ENCODE measurements at places on chromosomes 7 and 10.

DNA sequence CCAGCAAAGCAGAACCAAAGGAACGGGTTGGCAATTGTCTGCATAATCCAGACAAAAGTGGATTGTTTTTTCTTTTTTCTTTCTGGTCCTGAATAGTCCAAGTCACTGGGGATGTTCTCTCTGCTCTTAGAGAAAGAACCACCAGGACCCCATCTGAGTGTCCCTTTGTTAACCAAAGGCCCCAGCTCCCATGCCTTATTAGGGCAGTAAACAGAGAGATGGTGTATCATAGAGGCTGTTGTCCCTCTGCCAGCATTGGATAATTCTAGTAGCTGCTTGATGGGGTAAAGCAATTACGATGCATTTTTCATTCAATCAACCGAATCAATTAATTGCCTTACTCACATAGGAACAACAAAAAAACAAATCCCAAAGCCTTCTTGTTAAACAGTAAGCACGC is 213.0 kb downstream of the BUB3 start:
- DNase-seq = no peak

DNA sequence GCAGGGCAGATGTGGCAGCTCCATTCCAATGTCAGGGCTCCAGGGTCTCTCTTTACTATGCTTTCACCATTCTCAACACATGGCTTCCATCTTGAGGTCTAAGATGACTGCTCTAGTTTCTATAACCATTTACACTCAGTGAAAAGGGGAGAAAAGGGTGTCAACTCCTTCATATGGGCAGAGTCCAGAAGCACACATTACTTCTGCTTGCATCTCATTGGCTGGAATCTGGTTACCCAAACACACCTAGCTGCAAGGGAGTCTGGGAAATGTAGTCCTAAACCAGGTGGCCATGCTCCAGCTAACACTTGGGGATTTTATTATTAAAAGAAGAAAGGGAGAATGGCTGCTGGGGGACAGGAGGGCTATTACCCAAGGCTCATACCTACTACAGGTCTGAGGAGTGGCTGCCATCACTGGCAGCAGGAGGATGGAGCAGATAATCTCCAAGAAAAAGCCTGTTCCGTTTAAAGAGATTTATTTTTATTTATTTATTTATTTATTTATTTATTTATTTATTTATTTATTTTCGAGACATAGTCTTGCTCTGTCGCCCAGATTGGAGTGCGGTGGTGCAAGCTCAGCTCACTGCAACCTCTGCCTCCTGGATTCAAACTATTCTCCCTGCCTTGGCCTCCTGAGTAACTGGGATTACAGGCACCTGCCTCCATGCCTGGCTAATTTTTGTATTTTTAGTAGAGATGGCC is 29.1 kb upstream of the LBX1 start:
- peak; percentile 64 for DNase-seq

DNA sequence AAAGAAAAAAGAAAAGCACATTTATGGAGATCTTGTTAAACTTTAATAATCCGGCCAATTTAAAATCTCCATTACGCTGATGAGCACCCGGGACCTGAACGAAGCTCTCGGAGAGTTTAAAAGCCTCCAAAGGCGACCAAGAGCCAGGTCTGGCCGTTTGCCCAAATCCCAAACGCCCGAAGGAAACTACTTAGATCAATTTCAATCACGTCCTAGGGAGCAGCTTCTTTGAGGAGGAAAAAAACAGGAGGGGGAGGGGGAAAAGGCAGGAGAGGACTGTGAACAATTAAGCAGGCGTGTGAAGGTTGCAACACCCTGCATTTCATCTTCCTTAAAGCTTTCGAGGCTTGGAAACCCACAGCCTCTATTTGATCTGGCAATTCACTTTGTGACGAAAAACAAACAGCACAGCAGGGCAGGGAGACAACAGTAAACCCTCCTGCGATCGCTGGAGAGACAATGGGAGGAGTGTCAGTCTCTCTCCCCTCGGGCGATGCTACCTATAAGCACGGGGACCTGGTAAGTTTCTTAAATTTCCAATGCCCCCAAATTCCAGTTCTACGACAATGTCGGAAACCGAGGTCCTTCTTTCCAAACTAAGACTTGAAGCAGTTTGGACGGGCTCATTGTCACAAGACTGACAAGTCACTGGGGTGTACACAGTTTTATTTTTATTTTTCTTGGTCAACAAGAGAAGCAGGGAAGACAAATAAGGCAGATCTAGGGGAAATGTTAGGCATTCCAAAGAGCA is 1.2 kb downstream of the KLF6 start:
- peak; percentile 61 for DNase-seq

- no peak for DNase-seq
Measured at GRCh38 chr7:20861468-20861867, 74.8 kb upstream of the SP8 start.

DNA sequence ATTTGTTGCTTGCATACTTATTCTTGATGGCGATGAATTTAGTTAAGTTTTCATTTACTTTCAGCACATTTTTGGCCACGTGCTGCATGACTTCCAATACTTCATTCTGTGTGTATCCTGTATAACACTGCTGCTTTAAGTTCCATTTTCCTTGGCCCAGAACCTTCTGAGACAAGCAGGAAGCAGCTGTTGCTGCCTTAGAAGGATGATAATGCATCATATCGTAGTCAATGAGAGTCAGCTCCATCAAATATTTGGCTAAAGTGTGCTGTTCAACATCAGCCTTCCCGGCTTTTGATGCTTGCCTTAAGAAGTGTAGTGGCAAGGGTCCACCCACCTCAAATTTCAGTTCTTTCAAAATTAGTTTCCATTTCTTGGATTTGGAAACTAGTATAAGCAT is 59.2 kb upstream of the GLCCI1 start:
- DNase-seq = no peak

DNA sequence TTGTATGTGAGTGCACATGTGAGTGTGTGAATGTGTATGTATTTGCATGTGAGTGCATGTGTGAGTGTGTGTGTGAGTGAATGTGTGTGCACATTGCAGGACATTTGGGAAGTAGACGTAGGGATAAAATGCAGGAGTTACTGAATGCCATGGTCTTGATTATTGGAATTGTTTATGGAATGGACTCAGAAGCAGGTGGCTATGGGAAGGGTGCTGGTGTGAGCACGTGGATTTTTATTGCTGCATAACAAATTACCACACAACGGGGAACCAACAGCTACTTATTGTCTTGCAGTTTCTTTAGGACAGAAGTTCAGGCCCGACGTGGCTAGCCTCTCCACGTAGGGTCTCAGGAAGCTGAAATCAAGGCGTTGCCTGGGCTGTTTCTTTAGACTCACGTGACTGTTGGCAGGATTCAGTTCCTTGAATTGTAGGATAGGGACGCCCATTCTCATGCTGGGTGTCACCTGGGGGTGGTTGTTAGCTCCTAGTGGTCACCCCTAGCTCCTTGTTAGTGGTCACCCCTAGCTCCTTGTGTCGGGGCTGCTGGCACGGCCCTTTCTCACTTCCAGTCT is 48.3 kb upstream of the ZNF32 start:
- DNase-seq = no peak

GRCh38 chr10:65723525-65723924 is 1202.3 kb upstream of the LRRTM3 start:
- no peak for DNase-seq

DNA sequence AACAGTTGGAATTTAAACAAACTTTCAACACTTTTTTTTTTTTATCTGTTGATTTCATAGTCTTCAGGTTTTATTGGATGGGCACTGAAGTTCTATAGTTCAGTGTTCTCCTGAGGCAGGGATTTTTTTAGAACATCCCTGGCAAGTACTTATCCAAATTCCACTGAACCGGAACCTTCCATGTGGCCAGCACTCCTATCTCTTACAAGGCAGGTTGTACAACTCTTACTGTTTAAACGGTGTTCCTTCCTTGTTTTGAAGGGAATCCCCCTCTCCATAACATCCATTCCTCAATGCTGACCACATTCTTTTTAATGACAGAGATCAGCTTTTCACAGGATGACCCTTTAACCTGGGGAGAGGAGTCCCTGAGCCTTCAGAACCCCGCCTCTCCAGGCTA is 238.9 kb upstream of the CTBP2 start:
- no peak for DNase-seq

DNA sequence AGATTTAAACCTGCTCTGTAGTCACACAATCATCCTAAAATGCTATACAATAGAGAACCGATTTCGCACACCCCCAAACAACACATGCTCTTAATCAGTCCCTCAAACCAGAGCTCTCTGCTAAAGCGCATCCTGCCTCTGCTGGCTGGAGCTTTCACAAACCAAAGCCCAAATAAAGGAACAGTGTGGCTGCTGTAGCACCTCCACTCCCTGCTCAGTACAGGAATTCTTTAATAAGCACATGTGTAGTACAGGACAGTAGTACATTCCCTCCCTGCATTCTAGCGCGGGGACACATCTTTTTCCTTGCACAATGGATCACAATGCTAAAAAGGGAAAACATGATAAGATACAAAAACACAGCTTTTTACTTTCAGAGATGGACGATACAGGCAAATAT is 684.6 kb downstream of the MAGI2 start:
- DNase-seq = peak; percentile 75

DNA sequence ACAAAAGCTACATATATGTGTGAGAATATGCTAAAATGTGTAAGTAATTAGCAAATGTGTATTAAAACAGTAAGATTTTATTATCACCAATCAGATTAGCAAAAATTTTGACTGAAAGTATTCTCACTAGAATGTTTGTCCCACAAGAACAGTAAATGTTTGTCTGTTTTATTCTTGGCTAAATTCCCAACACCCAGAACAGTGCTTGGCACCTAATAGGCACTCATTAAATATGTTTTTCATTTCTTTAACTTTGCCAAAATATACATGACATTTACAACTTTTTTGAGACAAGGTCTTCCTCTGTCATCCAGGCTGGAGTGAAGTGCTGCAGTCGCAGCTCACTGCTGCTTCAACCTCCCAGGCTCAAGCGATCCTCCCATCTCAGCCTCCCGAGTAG is 143.6 kb downstream of the EBF3 start:
- no peak for DNase-seq

DNA sequence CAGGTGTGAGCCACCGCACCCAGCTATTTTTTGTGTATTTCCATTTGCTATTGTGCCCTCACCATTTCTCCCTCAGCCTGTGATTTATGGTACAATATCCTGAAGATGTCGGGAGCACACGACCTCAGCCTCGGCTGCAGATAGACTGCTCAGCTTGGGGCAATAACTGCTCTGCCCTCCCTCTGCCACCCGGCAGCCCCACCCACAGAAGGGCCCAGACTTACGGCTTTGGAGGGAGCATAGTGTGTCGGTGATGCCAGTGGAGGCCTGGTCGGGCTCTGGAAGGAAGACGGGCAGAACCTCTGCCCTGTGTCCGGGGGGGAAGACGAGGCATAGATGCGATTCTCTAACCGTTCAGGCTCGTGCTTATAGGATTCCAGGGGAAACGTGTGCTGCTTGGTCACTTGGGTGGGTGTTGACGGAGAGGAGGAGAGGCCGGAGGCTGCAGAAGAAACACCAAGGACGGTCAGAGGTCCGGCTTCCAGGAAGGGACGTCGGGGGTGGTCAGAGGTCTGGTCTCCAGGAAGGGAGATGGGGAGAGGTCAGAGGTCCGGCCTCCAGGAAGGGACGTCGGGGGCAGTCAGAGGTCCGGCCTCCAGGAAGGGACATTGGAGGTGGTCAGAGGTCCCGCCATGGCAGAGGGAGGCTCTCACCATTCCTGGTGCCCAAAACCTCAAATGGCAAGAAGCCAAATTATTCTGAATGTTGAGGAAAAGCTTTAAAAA is 155.7 kb upstream of the RHEB start:
- no peak for DNase-seq

GRCh38 chr10:80485946-80486764 is 32.0 kb downstream of the TSPAN14 start:
- DNase-seq = no peak

- DNase-seq = no peak
Measured at GRCh38 chr10:43160921-43161255, 22.6 kb downstream of the CSGALNACT2 start.

GRCh38 chr7:111975346-111975745 is 230.9 kb downstream of the DOCK4 start:
- DNase-seq = no peak

- no peak for DNase-seq
Measured at GRCh38 chr7:157271991-157272324, 64.8 kb upstream of the DNAJB6 start.

DNA sequence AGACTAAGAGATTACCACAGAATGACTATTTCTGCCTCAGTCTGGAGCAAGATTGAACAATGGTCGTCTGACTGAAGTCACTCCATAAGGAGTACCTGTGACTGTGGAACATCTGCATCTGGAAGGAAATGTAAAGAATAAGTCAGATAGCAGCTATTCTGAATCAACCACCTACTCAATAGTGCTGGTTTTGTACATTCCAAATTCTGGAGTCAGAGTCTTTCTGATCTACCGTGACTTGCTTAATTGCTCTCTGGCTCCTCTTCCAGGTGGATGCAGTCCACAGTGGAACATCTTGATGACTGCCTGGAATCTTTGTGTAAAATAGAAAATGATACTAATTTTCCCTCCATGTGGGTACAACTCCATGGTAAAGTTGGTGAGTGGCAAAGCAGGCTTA is 156.3 kb upstream of the SEMA3C start:
- no peak for DNase-seq

DNA sequence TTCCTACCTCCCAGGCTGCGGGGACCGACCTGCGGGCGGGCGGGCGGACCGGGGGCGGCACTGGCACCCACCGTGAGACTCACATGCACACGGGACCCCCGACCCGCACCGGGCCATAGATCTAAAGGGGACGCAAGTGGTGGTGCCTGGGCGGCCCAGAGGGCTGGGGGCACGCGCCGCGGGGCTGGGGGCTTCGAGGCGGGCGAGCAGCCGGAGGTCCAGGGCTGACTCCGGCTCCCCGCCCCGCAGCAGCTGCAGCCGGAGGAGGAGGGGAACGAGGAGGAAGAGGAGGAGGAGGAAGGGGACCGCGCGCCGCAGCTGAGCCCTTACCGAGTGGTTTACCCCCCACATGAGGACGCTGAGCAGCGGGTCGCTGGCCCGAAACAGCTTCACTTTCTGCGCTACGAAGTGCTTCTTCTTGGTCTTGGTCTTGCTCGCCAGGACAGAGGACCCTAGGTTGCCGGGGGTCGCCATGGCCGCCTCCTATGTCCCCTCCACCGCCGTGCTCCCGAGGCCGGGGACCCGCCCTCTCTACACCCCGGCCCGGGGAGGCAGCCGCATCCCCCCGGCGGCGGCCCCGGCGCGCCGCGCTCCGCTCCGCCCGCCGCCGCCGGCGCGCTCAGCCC is 412 bp downstream of the PIP4K2A start:
- no peak for DNase-seq

- no peak for DNase-seq
Measured at GRCh38 chr7:73424489-73424885, 9.1 kb upstream of the FZD9 start.

All from cerebellar cortex (tissue), 1 donor.